ENCODE measurements at places on chromosomes 5 and 9.

- no peak for DNase-seq
Measured at GRCh38 chr5:167296661-167297060, 994.8 kb upstream of the WWC1 start.

GRCh38 chr9:126857261-126857960 lies 3.0 kb upstream of the ZBTB34 start:
- no peak for DNase-seq

GRCh38 chr5:125202871-125203438 lies 456.5 kb upstream of the ZNF608 start:
- no peak for DNase-seq

GRCh38 chr5:139091439-139092156 lies 106.6 kb downstream of the SIL1 start:
- peak; percentile 54 for DNase-seq

DNA sequence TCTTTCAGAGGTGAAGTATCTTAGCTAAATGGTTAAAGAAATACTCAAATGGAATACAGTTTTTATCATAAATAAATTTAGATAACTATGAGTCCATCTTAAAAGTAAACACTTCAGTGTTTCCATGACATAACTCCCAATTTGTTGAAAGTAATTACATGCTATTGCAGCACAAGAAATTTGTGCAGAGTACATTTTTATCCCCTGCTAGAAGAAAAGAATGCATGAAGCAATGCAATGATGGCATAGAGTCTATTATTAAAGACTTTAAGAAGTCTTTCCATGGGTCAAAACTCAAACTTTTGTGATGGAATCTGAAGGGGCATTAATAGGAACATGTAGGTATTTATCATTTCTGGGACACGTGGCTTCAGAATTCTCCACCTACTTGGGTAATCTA lies 106.6 kb upstream of the DPYSL3 start:
- no peak for DNase-seq

- DNase-seq = no peak
Measured at GRCh38 chr9:137733429-137733828, 114.6 kb downstream of the EHMT1 start.

DNA sequence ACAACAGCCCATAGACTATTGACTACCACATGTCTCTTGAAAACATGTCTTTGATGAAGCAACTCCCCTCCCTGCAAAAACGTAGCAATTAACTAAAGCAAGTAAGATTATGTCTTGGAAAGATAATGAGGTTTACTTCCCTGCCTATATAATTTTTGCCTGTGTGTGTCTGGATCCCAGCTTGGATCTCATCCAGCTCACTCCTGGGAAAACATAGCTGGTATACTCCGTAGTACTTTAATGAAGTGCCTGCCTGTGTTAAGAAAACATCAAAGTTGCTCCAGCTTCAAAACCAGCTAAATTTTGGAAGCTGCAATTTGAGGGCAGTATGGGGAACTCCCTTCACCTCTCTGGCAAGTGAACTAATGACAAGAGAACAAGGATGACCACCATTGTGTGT lies 182.6 kb upstream of the C9orf72 start:
- DNase-seq = no peak

- peak; percentile 31 for DNase-seq
Measured at GRCh38 chr9:79134654-79135053, 437.1 kb upstream of the TLE4 start.

Measured in DMS53 (cell line).